ENCODE measurements at places on chromosomes 1 and 21.

- DNase-seq = no peak
Measured at GRCh38 chr1:42118125-42118524, 35.1 kb upstream of the GUCA2B start.

- no peak for DNase-seq
Measured at GRCh38 chr1:8025671-8026144, 401 bp downstream of the ERRFI1 start.

DNA sequence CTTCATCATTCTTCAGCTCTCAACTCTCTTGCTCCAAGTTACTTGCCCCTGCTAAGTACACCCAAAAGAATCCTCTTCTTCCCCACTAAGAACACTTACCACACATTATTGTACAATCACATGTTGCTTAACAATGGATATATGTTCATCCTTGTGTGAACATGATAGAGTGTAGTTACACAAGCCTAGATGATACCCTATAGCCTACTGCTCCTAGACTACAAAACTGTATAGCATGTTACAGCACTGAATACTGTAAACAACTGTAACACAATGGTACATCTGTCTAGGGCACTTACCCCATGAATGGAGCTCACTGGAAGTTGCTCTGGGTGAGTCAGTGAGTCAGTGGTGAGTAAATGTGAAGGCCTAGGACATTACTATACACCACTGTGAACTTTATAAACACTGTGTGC is 77.4 kb downstream of the RERE start:
- DNase-seq = no peak

- no peak for DNase-seq
Measured at GRCh38 chr1:110707232-110707631, 32.5 kb upstream of the KCNA3 start.

- no peak for DNase-seq
Measured at GRCh38 chr1:64810001-64810400, 65.1 kb downstream of the RAVER2 start.

DNA sequence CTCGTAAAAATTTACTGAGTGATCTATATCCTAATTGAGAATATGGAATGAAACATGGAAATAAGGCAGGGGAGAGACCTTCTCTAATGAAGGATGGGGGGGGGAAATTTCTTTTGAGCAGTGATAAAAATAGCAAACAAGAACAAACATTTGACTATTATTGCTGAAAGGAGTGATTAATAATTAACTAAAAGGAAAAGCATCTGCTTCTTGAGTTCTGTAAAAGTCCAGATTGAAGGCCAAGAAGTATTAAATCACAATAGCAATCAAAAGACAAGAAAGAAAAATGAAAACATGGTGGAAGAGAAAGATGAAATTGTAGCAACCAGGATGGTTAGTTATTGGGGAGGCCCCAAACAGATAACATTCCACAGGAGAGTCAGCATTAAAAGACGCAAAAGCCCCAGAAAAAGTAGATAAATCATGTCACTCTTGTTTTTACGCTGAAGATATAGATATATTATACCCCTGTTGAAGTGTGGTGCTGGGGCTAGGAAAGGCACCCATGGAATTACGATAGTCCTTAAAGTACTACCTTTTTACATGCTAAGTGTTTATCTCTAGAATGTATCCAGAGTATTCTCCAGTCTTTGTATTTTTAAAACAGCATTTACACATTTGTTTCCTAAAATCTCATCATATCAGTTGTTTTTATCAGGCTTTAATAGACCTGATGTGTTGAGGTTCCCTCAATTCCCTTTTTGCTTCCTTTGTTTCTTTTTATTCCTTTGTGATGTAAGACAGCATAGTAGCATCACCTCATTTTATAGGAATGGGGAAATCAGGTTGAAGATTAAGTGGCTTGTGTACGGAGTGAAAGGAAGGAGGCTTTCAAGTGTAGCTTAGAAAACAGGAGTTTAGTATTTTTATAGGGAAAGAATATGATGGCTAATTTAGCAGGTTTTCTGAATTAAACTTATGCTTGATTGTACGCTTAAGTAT is 28.9 kb downstream of the DISP1 start:
- no peak for DNase-seq

DNA sequence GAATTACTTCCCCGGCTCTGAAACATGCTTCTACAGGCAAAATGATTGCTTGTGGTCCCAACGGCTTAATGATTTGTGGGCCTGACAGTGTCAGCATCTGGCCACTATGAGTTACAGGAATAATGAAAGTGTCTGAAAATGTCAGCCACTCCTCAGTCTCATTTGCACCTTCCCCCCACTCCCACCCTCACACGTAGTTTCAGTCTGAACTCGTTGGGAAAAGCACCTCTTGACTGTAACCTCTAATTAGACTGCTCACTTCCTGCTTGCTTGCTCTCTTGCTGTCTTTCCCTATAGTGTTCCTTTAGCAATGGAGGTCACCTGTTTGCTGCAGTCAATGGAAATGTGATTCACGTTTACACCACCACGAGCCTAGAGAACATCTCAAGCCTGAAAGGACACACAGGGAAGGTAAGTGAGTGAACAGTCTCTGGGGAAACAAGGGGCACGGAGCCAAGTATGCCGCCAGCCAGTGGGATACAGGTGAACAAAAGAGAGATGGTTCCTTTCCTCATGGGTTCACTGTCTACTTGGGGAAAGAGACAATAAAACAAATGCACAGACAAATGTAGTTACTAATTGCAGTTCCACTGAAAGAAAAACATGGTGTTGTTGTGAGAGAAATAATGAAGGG is 27.1 kb downstream of the CFAP57 start:
- no peak for DNase-seq

- no peak for DNase-seq
Measured at GRCh38 chr1:19786988-19787423, 12.7 kb downstream of the TMCO4 start.

DNA sequence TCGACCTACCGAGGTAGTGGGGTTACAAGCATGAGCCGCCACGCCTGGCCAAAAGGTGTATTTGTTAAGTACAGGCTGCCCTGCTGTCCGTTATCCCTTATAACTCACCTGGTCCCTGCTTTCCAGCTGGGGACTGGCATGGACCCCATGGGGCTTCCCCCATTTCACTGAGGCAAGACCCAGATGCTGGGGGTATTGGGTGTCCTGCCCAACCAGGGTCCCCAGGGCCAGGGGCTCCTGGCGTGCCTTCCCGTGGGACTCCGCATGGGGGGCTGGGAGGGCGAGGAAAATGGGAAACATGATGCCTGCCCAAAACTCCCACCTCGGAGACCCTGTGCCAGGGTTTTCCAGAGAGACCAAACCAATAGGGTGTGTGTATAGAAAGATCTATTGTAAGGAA is 64.4 kb downstream of the FAAP20 start:
- DNase-seq = no peak

GRCh38 chr1:21550097-21550496 is 40.9 kb downstream of the ALPL start:
- DNase-seq = no peak

GRCh38 chr1:179175011-179175841 is 54.3 kb downstream of the ABL2 start:
- DNase-seq = no peak

DNA sequence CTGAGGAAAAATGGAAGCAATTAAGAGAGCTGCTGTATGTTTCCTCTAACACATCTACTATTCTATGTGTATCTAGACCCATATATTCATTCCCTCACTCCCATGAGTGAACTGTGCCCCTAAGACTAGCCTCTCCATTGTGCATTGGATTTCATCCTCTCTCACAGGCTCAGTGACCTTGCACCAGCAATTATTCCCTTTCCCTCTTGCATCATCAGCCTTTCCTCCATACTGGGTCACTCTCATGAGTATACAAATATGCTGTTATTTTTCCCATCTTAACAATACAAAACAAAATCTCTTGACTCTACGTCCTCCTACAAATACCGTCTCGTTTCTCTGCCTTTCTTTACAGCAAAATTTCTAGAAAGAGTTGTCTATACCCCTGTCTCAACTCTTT is 29.4 kb upstream of the METTL18 start:
- no peak for DNase-seq

GRCh38 chr1:34108711-34109110 is 56.3 kb downstream of the CSMD2 start:
- no peak for DNase-seq

- DNase-seq = no peak
Measured at GRCh38 chr1:203178083-203178482, 2.5 kb upstream of the MYBPH start.

DNA sequence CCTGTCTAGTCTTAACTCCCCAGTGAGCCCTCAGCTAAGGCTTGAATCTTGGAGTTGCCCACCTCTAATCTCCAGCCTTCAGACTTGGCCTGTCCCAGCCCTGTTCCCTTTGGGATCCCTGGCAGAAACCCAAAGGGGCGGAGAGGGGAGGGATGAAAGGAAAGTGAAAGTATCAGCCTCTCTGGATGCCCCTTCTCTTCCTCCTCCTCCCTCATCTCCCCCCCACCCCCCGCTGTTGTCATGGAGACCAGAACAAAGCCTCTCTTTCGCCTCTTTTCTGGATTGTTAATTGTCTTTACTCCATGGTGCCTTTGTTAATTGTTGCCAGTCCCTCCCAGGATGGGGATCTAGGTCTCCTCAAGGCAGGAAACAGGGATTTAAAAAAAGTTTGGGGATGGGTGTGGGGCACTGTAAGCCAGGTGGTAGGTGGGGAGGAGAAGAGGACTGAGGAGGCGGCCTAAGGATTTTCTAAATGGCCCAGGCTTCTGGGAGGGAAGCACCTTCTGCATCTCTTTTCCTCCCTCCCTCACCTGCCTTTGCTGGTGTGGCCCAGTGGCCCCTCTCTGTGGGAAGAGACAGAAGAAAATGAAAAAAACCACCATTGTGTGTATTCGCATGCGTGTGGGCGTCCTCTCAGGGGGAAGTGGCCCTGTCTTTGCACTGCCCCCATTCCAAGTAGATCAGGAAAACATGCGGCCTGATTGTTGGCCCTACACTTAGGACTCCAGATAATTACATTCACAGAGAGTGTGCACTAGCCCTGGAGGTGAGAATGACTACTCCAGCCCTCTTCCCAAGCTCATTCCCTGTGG is 7.5 kb upstream of the SOX13 start:
- DNase-seq = no peak

GRCh38 chr1:219362702-219363101 is 189.0 kb downstream of the LYPLAL1 start:
- DNase-seq = no peak

DNA sequence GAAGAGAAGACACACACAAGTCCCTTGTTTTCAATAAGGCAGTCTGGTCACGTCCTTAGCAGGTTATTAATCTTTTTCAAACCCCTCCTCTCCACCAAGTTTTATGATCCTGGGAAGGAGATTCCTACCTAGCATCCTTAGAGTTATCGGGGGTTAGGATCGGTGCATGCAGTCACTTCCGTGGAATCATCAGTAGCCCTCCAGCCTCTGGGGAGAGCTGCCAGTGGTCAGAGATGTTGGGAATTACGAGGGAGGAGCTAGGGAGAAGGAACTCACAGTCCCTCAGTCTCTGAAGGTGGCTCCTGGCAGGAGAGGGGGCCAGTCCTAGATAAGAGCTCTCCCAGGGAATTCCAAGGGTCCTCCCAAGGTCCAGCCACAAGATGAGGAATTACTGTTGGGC is 57.7 kb upstream of the ATP5PO start:
- no peak for DNase-seq

GRCh38 chr1:200415789-200416593 is 6.2 kb upstream of the ZNF281 start:
- DNase-seq = no peak

DNA sequence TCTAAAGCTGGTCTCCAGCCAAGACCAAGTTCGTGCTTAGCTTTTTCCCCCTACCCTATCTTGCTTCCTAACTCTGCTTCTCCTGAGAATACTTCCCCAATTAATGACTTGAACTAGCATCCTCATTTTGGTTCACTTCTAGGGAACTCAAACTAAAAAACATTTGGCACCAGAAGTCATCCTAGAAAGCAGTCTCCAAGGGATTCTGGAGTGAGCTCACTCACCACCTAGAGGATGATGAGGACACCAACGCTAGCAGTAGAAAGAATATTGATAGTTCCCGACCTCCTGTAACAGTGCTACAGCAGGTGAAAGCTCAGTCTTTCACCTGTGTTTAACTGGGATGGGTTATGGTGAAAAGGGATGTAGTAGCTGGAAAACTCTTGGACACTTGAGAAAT is 4.7 kb upstream of the PSMB2 start:
- DNase-seq = no peak

DNA sequence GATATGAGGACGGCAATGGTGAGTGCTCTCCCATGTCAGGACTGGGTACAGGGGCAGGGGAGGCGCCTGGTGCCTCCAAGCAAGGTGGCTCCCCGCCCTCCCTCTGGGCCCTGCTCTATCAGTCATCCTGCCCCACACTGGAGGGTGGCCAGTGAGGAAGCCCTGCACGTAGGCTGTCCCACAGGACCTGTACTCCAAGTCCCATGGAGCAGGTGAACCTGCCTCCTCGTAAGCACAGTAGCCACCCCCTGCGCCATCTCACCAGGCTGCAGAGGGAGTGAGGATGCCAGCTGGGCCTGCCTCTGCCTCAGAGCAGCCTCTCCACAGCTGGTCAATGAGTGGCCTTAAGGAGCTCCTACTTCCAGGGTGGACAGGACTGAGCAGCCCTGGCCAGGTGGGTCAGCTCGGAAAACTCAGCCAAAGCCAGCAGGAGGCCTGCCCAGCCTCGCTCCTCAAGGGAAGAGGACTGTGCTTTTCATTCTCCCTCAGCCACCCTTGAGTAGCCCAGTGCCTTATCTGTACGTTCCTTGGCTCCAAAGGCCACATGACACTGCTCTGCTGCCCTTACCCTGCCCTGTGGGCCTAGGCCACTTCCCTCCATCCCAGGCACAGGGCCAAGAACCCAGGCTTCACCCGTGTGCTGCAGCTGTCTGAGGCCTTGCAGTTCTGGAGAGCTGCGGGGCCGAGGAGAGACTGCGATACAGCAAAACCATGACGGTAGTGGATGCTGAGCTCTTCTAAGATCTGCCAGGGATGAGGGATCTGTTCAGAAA is 39.6 kb downstream of the SLC45A1 start:
- DNase-seq = no peak

DNA sequence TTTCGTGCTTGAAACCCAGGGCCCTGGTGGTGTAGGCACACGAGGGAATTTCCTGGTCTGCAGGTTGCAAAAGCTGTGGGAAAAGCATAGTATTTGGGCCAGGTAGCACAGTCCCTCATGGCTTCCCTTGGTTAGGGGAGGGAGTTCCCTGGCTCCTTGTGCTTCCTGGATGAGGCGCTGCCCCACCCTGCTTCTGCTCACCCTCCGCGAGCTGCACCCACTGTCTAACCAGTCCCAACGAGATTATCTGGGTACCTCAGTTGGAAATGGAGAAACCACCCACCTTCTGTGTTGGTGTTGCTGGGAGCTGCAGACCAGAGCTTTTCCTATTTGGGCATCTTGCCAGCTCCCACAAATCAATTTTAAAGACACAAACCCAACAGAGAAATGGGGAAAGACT is 183.0 kb downstream of the PHTF1 start:
- DNase-seq = no peak

DNA sequence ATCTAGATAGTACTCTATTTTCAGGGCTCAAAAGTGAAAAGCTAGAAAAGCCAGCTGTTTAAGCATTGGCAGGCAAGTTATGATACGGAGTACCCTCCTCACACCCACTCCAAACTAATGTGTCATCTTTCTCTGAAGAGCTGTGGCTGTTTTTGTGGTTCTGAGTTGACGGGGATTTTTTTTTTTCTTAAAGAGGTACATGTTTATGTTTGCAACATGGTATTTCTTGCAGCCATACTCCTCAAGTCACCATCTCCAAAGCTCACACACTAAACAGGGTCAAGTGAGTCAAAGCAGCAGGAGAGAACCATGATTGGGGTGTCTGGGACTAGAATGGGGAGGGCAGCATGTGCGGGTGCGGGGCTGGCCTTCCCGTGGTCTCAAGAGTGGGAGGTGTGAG is 347.2 kb downstream of the DISC1 start:
- DNase-seq = peak; percentile 26

- no peak for DNase-seq
Measured at GRCh38 chr1:119879510-119880434, 16.5 kb downstream of the ADAM30 start.
